ENCODE measurements at places on chromosomes 11 and 22.

GRCh38 chr11:125292100-125292499 lies 127.5 kb downstream of the PKNOX2 start:
- DNase-seq = no peak

GRCh38 chr11:26194881-26195280 lies 137.0 kb upstream of the ANO3 start:
- DNase-seq = no peak

DNA sequence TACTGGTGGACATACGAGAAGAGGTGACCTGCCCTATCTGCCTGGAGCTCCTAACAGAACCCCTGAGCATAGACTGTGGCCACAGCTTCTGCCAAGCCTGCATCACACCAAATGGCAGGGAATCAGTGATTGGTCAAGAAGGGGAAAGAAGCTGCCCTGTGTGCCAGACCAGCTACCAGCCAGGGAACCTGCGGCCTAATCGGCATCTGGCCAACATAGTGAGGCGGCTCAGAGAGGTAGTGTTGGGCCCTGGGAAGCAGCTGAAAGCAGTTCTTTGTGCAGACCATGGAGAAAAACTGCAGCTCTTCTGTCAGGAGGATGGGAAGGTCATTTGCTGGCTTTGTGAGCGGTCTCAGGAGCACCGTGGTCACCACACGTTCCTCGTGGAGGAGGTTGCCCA lies 6.9 kb downstream of the TRIM6 start:
- no peak for DNase-seq

- peak; percentile 97 for DNase-seq
Observed at GRCh38 chr11:26442131-26442530, 110.2 kb downstream of the ANO3 start.

- no peak for DNase-seq
Observed at GRCh38 chr11:134677891-134678551, 266.0 kb upstream of the B3GAT1 start.

- peak; percentile 25 for DNase-seq
Observed at GRCh38 chr11:8267831-8268529, 4.3 kb upstream of the LMO1 start.

DNA sequence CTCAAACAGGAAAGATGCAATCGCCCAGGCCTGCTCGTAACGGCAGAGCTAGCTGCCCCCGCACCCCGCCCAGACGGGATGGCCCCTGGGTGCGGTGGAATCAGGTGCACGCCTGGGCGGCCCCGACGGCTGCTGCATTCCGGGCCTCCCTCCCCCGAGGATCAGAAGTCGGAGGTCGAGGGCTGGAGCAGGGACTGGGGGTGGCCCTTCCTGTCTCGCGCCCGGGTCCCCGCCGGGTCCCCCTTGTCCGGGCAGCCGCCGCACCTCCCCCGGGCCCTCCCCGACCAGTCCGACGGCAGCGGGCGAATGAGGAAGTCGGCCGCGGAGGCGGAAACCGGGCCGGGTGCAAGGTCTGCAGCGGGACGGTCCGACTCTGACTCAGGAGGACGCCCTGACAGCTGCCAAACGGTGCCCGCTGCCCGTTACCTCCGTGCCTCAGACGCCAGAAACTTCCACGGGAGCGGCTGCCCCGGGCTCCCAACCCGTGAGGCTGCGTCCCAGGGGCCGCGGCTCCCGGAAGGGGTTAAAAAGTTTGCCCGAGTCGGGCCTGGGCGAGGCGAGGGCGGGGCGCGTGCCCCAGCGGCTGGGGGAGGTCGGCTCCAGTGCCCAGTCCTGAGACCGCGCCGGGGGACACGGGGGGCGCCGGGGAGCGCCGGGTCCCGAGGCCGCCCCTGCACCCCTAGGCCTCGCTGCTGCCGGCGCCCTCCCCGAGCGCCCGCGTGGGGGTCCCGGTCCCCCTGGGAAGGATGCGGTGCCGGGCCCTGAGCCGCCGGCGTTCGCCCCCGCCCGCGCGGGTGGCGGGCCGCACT lies 663 bp downstream of the MYH9 start:
- DNase-seq = no peak

GRCh38 chr11:57214494-57214893 lies 22.6 kb downstream of the APLNR start:
- peak; percentile 89 for DNase-seq
